Activated CD8-positive, alpha-beta T cell treated with anti-CD3 and anti-CD28 coated beads, Interleukin-2, amount 10 ng/mL, durations not matched to agents 7 days and 5 days (primary cell): ENCODE measurements at places on chromosomes 6 and 20. TPM values are rescaled to one million over a fixed set of nuclear protein-coding genes. Genes with fewer than 3 reads are reported as not detected.

- no peak for DNase-seq
These were observed 203.5 kb upstream of the JAG1 start for GRCh38 chr20:10877342-10877741.

- peak; percentile 51 for DNase-seq
These were observed at the start of gene SERPINB6 for GRCh38 chr6:2971420-2972218. Gene SERPINB6 (minus strand): TSS chr6:2971567. CDS start chr6:2959332, 12,235 bp downstream.

Gene EMILIN3
- total RNA-seq = not detected

GRCh38 chr6:53295176-53295575 lies 53.6 kb downstream of the ELOVL5 start:
- DNase-seq = no peak

Gene SSTR4
- not detected for total RNA-seq

DNA sequence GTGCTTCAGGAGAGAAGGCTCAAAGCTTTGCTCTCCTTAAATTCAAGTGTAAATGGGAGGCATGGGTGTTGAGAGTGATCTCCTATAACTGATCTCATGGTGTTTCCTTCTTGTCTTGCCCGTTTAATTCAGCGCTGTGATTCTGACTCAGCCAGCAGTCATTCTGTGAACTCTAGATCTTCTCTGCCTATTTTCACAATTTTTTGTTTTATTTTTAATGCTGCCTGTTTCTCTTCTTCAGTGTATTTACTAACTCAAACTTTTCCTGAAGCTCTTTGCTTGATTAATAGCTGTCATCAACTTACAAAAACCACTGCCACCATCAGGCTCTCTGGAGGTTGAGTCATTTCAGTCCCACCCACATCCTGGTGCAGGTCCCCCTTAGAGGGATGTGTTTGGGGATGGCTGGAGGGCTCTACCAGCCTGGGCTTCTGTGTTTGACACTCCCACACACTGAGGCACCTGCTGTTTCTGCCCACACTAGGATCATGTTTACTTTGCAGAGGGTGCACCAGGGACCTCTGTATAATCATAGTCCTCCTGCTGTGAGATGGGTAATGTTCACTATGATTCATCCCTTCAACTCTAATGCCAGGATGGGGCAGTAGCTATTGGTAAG lies 94.0 kb downstream of the SHLD1 start:
- peak; percentile 73 for DNase-seq

GRCh38 chr6:143549221-143549948 lies 37.9 kb upstream of the FUCA2 start:
- no peak for DNase-seq
